ENCODE measurements at places on chromosomes 12 and 14.

GRCh38 chr12:51362307-51362706, 15.8 kb upstream of the CELA1 start:
- DNase-seq, result no peak

DNA sequence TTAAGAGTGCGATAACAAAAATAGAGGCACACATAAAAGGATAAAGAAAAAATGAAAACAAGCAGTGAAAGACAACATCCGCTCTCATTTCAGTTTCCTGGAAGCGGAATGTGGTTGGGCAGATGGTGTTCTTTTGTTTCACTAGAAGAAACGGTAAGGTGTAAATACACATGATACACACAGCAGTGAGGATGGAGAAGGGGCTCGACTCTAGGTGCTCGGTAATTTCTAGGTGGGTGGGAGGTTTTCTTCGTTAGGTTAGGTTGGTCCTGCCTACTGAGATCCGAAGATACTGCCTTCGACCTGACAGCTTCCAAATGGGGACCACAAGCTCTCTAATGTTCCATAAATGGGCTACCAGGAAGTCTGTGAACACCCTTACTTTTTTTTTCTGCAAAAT, 1082.5 kb downstream of the BCL11B start:
- no peak for DNase-seq

DNA sequence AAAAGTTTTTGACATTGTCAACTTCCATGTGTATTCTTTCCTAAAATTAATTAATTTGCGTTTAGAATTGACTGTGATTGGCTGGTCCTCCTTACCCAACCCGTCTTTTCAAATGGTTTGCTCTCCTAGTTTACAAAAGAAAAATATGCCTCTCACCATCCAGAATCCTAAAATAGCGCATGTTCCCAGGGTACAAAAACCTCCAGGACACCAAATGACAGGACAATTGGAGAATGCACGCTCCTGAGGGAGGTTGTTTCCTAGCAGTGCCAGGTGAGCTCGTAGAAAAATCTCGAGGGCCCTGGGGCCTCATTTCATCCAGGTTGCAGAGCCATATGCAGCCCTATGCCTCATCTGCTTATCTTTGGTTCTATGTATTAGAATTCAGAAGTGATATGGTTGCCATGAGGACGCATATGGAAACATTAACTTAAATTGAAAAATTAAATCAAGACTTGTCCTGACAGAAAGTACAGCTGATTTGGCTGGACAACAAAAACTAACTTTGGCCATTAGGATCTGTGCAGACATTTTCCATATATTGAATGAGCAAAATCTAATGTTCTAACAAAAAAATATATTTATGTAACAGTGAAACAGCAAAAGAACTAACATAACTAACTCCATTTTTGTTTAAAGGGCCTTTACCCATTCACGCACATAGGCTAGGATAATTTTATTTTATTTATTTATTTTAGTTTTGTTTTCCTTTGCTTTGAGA, 28.2 kb upstream of the EGLN3 start:
- no peak for DNase-seq

DNA sequence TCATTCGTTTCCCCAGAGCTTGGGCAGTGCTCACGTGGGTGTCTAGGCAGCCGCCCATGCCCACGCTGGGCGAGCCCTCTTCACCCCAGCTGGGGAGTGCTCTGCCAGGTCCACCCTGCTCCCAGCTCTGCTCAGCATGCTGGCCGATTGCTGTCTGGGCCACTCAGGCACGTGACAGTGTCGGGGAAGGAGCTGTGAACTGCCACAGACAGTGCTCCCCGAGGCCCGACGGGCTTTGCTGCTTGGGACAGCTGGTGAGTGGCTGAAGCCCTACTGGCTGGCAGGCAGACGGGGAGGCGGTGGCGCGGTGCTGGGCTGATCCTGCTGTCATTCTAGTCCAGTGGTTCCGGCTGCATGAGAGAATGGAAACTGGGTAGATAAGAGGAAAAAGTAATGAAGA, 15.8 kb downstream of the NOC4L start:
- DNase-seq, result no peak

DNA sequence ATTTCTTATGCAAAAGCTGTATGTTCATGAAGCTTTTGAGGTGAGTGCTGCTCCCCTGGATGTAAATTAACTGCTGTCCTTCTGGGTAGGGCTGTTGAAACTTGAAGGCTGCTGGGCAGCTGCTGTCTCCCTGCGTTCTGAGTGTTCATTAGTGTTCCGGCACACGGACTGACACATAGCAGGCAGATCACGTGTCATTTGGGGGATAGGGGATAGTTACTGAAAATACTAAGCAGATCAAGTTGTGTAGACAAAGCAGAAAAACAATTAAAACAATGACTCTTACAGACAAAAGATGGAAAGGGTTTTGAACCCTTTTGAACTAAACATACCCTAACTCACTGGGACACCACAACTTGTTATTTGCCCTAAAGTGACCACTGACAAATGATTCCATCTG, 82.5 kb downstream of the PRICKLE1 start:
- DNase-seq, result no peak

DNA sequence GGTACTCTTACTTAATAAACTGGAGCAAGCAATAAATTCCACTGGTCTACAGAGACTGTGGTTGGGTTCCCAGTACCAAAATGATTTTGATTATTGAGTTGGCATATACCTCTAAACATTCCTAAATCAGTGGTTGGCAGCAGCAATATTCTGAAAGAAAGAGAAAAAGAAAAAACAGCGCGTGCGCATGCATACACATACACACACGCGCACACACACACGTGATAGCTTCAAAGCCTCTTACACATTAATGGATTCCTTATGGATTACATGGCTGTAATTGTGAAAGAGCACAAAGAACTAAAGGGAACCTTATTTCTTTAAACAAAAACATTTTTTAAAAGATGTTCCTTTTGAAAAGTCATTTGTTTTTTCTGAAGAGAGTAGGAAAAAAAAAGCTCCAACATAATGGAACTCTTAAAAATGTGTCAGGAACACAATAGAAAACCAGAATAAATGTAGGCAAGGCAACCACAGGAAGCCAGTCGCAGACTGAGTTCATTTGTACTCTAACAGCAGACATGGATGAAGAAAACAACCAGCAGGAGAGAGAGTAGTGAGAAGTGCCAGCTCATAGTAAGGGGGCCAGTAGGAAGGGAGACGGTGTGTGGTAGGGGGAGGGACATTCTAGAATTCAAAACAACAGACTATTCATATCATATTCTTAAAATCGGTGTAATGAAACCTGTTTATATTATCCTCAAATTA, 80.0 kb downstream of the DRAM1 start:
- DNase-seq, result no peak

DNA sequence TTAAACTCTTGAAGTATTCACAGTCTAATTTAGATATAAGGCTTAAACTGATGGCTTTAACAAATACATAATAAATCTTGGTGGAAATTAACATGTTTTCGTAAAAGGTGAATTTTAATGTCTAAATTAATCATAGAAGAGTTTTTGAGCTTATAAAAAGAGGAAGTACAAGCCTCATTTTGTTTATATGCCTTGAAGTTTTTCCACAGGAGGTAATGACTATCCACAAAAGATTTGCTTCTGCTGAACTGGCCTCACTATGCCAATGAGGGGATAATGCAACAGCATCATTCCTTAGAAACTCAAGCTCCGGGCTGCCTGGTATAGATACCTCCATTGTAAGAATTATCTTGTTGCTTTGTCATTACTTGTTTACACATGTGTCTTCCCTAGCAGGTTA, 175.6 kb downstream of the DUSP6 start:
- no peak for DNase-seq

DNA sequence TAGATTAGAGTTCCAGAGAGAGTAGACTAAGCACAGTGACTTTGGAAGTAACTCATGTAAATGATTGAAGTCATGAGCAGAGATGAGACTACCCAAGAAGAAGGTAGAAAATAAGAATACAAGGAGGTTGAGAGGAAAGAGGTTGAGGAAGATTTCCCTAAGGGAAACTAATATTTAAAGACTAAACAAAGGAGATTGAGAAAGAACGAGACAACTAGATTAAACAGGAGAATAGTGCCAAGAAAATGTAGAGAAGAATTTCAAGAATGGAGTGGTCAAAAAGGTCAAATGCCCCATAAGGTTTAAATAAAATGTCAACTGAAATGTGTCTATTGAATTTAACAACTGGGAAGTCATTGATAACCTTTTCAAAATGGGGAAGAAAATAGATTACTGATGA, 59.0 kb downstream of the RPS29 start:
- DNase-seq, result no peak

- DNase-seq, result no peak
Observed at GRCh38 chr14:77520555-77520954, 21.9 kb upstream of the ISM2 start.

DNA sequence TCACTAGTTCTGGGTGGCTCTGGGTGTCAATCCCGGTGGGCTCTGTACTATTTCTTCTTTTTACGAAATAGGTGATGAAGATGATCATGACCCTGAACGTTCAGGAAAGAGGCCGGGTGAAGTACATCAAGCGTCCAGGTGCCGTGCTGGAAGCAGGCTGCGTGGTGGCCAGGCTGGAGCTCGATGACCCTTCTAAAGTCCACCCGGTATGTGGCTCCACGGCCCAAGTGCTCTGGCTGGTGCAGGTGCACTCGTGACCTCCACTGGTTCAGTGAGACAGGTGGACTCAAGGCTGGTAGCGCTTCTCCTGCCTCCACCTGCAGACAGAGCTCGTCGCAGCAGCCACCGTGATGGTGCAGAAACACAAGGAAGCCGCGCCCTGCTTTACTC, 85.1 kb downstream of the ACACB start:
- DNase-seq, result no peak

DNA sequence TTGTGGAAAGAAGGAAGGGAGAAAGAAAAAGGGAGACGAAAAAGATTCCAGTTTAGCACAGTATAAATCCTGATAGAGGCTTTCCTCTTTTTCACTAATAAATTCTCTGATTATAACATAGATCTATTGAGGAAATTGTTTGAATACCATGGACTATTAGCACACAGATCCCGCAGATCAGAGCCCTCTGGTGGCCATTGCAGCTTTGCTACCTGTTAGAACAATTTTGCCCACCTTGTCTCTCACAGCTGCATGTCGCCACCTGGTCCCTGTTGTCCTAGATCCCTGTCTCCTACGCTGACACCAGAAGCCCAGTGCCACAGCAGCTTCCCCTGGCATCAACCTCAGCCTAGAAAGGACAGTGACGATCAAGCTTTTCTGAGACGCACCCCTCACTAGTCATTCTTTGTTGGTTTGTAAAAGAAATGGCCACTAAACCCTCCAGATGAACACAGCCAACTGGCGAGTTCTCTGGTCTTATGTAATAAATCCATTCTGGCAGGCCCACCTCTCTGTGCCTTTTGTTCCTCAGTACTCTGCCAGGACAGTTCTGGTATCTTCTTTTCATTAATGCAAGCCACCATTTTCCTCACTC, 9.9 kb downstream of the GPHB5 start:
- no peak for DNase-seq

- DNase-seq, result no peak
Observed at GRCh38 chr12:98719515-98720504, 74.7 kb downstream of the APAF1 start.

- DNase-seq, result no peak
Observed at GRCh38 chr14:104104076-104104901, 18.8 kb downstream of the ASPG start.

GRCh38 chr14:74579447-74580274, 32.4 kb downstream of the LTBP2 start:
- no peak for DNase-seq

DNA sequence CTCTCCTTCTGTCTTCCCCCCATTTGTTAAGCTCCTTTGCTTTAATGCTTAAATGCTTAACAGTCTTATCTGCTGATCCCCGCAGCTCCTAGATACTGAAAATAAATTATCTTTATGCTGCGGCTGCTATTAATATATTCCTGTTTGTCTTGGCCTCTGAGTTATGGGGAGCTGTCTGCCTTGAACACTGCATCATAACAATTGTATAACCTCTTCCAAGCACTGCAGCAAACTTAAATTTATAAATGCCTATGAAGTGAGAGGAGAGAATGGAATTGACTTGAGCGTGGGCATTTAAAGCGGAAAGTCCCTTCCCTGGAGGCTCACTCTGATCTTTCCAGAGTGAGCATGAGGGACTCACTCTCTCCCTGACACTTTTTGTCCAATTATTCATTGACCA, 23.1 kb upstream of the DCP1B start:
- no peak for DNase-seq

GRCh38 chr12:2876431-2877046, 435 bp downstream of the FOXM1 start:
- DNase-seq, result no peak

GRCh38 chr14:60363275-60363674, 114.3 kb downstream of the PPM1A start:
- no peak for DNase-seq

- no peak for DNase-seq
Observed at GRCh38 chr12:75553836-75554555, 42.6 kb upstream of the KRR1 start.

- DNase-seq, result no peak
Observed at GRCh38 chr12:95116341-95116740, 42.9 kb upstream of the NR2C1 start.

- DNase-seq, result no peak
Observed at GRCh38 chr12:131986910-131987309, 37.2 kb downstream of the EP400 start.

DNA sequence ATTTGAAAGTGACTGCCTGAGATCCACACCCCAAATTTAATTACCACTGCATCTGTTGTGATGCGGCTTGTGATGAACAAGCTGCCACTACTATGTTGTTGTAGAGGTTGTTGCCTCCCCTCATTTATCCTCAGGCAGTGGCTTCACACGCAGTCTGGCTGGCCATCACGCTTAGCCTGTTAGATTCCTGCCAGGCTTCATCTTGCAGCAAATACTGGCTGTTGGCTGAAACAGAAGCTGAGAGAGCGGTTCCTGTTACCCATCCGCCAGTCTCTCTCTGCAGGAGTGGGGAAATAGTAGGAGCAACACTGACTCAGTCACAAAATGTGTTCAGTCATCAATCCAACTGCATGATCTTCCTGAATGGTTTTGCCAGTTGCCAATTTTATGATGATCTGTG, 934.4 kb downstream of the FLRT2 start:
- no peak for DNase-seq

- no peak for DNase-seq
Observed at GRCh38 chr14:34161351-34162082, 210.6 kb upstream of the EGLN3 start.

DNA sequence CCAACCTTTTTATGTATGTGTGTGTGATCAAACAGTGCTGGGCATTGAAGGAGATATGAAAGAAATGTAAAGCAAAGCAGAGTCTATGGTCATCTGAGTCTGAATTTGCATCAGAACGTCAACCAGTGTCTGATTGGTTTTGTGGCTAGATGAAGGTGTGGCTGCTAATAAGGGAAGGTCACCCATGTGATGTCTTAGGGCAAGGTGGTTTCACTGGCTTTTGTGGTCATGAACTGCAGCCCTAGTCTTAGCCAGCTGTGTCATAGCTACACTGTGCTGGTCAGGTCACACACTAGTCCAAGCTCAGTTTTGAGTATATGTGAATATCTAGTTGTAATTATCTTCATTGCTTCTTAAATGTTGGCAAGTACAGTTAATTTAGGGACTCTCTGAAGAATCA, 105.8 kb downstream of the TGFB3 start:
- no peak for DNase-seq

GRCh38 chr14:80901260-80901659, 40.3 kb downstream of the CEP128 start:
- no peak for DNase-seq

- no peak for DNase-seq
Observed at GRCh38 chr14:100532906-100533655, 54.1 kb downstream of the BEGAIN start.
